ENCODE measurements at places on chromosomes 7 and 10.

GRCh38 chr10:118734475-118734874 lies 20.3 kb downstream of the CACUL1 start:
- DNase-seq: no peak

DNA sequence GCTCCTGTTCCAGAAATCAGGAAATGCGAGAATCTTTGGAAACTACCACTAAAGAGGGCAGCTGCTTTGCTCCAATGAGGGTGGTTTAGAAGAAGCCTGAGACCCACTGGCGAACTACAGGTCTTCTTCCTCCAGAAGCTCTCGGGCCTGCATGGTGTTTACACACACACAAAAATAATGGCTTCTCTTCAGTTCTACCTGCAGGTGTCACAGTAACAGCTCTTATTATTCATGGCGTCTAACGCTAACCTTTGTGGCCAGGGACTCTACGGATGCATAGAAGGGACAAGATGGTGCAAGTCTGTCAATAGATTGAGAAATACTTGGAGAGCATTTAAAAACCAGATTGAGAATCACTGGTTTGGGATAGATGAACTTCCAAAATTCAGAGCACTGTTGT lies 22.4 kb downstream of the GPR141 start:
- DNase-seq: no peak

- DNase-seq: no peak
These were observed at the start of gene BLNK for GRCh38 chr10:96271016-96271815. Gene BLNK, minus strand, starts transcription at chr10:96271569. Its CDS starts 171 bp downstream, at chr10:96271398.

- DNase-seq: no peak
These were observed 132.0 kb downstream of the PRKAG2 start for GRCh38 chr7:151744656-151745638.

DNA sequence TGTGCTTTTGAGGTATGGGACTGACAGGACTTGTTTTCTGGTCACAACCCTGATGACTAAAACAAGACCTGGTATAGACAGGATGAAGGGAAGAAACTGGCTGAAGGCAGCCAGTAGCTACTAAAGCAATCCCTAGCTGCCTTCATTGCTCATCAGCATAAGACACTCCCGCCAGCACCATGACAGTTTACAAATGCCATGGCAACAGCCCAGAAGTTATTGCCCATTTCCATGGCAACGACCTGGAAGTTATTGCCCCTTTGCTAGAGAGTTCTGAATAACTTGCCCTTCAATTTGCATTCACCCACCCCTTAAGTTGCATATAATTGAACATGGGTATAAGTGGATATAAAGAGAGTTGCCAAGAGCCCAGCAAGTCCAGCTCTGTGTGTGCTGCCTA lies 169.6 kb upstream of the FAM171A1 start:
- DNase-seq: no peak

GRCh38 chr10:79406683-79407422 lies 38.6 kb downstream of the ZCCHC24 start:
- peak; percentile 29 for DNase-seq

DNA sequence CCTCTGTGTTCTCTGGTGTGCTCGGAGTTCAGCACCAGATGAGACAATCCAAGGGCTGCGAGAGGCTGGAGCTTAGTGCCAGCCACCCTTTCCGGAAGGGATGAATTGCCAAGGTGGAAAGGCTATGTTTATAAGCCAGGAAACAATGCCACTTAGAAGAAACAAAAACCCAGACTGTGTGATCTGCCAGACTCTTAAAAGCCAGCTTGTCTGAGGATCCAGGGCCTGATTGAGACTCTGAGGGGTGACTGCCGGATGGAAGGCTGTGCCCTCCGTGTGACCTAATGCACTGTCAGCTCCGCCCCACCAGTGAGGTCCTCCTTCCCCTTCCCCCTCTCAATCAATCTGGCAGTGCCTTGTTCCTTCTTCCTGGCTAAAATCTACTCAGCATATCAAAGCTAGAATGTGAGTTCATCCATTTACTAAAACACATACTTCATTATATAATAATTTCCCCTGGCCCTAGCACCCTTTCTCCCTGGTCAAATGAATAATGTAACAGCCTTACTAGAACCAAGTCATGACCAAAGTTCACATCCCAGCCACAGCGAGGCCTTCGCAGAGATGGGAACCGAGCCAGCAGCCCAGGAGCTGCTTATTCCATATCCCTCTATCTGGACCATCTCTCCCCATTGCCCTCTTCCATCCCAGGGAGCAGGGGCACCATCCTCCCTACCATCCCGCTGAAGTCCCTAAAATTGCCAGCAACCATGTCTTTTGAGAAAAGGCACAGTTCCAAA lies 25.5 kb downstream of the FAM107B start:
- DNase-seq: no peak

DNA sequence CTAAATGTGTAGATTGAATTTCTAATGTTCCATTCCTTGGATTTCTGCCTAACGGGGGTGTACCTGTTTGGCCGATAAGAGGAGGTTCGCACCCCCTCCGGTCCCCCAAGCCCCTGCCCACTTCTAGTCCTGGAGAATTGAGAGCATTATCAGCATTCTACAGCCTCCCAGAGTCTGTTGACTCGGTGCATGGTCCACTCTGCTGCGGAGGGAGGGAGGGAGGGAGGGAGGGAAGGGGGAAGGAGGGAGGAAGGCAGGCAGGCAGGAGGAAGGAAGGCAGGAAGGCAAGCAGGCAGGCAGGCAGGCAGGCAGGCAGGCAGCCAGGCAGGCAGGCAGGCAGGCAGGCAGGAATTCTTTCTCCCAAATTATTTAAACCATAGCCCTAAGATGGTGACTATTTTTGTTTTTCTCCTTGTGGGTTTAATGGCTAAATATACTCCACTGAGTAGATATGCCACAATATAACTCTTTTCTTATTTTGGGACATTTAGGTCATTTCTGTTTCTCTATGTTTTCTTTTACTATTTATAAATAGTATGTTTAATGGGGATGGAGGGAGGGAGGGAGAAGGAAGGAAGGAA lies 69.5 kb upstream of the CHST15 start:
- no peak for DNase-seq

DNA sequence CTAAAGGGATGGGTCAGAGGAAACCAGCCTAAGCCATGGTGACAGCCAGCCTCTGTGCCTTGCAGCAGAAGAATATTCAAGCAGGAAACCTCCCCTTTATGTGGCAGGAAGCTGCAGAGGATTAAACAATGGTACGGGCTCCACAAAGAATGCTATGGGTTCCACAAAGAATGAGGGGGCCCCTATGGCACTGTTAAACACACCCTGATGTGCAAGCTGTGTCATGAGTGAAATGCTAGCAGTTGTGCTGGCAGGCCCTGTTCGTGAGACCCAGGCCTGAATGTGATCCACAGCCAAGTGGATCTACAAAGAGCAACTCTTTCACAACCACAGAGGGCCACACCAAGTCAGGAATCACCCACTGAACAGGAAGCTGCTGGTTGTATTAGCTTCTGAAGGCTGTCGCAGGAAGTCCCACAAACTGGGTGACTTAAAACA lies 68.9 kb downstream of the MYOF start:
- DNase-seq: no peak

DNA sequence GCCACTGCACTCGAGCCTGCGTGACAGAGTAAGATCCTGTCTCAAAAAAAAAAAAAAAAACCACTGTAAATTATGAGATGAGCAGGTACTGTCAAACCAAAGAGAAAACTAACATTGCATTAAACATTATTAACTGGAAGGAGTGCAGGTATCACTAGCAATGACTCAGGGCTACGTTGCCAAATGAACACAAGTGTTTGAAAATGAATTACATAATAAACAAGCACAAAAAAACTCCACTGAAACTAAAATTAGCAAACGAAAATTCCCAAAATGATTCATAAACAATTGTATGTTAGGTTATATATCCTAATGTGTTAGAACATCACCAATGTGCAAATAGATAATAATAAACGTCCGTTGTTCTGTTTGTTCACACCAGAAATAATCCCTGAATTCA lies 42.8 kb downstream of the NSUN6 start:
- no peak for DNase-seq

GRCh38 chr7:134865001-134865845 lies 85.8 kb downstream of the CALD1 start:
- DNase-seq: peak; percentile 32

DNA sequence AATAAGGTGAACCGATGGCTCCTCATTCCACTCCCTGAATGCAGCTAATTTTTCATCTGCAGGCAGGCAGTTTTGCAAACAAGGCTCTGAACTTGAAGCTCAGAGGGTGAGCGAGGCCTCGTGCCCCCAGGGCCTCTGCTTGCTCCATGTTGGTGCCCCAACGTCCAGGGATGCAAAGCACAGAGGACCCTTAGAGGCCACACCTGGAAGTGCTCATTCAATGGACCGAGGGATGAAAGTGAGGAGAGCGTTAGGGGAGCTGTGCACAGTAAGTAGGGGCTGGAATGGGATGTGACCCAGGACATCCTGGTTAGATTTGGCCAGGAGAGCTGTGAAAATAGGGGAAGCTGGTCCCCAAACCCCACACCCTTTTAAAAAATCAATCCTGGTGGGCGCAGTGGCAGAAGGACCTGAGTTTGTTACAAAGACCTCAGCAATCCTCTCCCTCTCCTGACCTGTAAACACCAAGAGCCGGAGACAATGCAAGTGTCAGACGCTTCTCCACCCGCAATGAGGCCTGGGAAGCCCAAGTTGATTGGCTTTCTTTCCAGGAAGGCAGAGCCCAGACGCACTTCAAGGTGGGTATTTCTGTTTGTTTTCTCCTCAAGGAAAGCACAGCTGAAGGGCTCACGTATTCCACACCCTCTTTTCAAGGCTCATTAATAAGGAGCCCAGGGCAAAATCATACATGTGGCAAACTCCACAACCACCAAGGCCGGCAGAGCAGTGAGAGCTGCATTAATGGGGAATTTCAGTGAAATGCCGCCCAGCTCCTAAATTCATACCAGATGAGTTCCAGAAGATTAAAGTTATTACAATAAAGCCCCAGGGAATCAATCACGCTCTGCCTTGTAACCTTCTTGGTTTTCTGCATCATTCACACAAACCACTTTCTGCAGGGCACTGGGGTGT lies 14.1 kb upstream of the CXCL12 start:
- no peak for DNase-seq

- no peak for DNase-seq
These were observed 122.4 kb upstream of the PCBD1 start for GRCh38 chr10:71010730-71011129.

DNA sequence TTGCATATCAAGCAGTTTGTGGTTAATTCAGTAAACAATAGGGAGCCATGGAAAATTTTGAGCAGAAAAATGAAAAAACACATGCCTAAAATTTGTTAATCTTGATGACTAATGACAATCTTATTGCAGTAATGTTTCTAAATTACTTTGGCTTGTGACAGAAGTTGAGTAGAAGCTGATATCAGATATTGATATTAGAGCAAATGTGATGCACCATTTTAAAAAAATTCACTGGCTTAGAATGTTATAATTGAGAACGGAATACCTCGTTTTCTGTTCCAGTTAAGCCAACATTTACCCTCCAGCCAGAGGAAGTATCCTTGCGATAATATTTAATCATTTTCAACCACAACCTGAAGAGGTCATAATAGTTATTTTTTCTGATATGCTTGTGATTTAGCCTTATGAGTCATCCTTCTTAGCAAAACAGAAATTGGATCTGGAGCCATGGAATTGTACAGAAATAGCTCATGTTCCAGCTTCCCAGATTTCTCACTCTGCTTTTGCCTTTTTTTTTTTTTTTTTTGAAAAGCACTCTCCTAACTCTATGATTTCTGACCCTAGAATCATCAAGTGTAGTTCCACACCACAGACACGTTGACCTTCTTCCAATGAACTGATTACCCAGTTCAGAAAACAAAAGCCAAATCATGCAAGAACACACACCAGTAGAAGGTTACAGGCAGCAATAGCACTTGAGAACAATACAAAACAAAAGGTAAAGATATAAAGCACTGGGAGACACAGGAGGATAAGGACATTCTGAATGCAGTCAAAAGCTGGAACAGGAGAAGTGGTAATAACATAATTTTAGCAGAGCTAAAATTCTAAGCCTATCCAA lies 96.8 kb upstream of the PHYHIPL start:
- no peak for DNase-seq

DNA sequence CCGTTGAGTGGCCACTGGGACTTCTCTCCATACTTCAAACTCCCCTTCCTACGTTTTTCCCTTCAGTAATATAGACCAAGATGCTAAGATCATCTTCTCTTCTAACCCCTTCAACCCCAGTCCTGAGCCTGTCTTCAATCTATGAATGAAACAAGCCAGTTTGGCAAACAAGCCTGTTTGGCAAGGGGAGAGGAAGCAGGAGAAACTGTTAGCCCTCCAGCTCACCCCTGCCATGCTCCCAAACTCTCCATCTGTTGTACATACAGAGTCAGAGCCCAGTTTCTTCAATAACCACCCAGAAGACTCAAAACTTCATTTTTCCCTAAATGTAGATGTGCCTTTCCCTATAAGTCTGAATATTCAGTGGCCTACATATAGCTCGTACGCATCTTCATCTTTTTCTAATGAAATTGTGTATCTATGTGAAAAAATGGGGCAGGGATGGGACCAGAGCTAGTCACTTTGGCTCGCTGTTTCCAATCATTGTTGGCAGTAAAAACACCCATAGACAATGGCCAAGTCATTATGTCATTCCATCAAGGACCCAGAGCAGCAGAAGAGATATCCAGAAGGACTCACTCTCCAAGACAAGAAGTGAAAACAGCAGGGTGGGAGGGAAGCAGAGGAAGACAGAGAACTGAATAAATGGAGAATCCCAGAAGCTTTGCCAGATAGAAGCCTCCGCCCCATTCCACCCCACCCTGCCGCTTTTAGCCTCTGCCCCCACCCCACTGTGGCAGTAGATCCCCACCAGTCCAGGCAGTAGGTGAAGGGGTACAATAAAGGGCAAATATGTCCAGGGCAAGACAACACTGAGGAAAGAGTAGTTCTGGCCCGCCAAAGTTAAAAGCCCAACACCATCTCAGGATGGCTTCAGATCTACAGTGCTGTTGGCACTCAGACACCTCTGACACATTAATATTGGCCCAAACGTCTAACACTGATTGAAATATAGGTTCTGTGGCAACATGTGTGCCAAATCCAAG lies 87.3 kb downstream of the DOCK4 start:
- DNase-seq: no peak

DNA sequence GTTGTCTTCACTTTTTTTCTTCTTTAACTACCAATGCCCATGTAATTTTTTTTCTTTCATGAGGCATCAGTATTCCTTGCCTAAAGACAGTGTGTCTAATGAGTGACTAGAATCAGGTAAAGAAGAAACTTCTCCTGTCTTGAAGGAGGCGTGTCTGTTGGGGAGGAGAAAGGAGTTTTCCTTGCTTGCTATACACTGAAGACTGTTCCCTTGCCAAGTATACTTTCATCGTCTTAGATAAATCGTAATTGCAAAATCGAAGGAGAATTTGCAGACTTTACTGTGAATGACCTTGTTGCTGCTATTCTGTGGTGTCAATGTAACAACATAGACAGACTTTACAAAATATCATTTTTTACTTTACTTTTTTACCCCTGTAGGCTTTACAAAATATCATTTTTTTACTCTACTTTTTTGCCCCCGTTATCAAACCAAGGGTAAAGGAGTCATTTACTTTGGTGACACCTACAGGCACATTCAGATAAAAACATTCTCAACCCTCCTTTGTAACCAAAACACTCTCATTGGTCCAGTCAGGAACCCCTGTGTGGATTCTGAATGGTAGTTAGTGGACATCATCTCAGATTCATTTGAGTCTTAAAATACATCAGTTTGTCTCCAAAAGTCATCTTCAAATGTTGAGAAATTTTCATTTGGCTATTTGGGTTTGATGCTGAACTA lies 232.4 kb downstream of the AHR start:
- DNase-seq: peak; percentile 10

Data from NCI-H526 treated with DMSO at 0.1 percent for 48 hours (cell line).